ENCODE measurements at places on chromosomes 6 and 20.

DNA sequence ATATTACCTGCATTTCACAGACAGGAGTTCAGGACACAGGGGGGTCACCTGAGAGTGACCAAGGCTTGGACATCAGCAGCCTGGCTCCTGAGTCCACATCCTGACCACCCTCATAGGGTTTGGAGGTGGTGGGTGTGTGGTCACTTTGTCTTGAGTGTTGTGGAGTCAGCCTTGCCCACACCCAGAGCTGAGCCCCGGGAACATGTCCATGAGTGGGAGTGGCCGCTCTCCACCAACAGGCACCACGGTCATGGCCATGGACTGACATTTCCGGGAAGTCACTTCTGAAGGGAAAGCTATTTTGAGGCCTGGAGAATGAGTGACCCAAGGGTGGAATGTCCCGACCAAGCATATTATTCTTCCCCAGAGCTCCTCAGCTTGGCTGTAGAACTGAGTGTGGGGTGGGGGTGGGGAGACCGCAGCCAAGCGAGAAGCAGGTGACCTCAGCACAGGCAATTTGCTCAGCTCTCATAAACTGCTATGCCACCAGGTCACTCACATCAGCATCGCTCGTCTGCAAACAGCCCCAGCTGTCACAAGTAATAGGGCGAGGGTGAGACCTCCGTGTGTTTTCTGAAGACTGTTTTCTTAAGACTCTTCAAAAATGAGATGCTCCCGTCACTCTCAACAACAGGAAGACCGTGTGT, 348.6 kb upstream of the CDH4 start:
- no peak for DNase-seq

DNA sequence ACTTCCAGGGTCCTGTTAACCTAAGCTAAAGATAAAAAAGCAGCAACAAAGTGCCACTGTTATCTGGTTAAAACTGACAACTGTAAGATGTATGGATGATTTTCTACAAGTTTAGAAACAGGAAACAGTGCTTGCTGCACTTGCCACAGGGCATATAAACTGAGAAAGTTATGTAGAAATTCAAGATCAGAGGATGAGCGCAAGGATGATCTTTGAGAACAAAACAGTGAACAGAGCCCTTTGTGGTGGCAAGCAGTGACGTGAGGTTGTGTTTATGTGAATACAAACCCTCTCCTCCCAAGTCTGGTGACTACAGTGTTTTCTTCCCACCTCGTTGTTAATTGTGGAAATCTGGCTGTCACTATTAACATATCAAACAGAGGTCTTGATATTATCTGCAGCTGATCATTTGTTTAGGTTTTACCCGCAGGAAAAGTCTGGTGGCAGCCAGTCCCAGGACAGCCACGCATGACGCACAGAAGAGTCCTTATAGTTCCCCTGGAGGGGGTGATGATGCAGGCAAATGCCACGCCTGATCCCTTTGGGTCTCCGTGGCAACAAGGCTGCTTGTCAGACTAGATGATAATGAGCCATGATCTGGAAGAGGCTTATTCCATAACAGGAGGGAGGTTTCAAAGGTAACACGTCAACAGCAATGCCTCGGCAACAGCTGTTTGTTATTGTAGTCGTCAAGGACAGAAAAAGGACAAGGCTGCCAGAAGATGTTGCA, 43.1 kb upstream of the TNFAIP3 start:
- no peak for DNase-seq

DNA sequence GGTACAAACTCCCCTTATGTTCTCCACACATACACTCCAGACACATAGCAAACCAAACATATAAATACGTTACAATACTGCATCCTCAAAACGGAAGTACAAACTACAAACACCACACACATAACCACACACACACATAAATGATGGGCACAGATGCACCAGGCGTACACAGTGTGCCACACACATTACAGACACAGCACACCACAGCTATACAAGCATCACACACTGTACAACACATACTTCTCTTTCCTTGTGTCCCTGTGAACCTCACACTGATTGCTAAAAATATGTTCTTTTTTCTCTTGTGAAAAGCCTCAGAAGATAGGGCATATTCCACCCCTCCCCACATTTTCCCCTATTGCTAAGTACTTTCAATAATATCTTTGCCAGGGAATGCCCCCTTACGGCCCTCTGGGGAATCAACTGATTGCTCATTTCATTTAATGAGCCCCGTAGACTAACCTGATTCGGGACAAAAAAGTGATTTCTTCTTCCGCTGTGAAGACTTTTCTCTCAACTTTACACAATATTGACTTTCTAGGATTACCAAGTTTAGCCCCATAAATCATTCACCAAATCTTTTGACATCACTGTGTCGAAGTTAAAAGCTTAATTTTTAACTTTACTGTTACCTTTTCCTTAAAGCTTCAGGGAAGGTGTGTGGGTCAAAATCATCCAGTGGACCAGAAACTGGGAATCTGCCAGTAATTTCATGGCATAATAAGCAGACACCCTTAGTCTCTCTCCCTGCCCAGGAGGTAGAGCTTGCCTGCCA, at the start of gene SLC17A1:
SLC17A1 (minus strand) TSS at position 521 of the 775 bp plus-strand sequence. CDS start 1,495 bp downstream, outside the sequence.
- DNase-seq: no peak

GRCh38 chr6:18132346-18132745, 9.9 kb upstream of the NHLRC1 start:
- DNase-seq: no peak

- no peak for DNase-seq
Measured at GRCh38 chr6:6966127-6966526, 141.6 kb upstream of the RREB1 start.

- DNase-seq: no peak
Measured at GRCh38 chr6:25250878-25251277, 28.3 kb upstream of the CARMIL1 start.

GRCh38 chr6:1678201-1678600, 68.5 kb downstream of the FOXC1 start:
- no peak for DNase-seq

- DNase-seq: no peak
Measured at GRCh38 chr6:20840675-20841074, 306.4 kb downstream of the CDKAL1 start.

DNA sequence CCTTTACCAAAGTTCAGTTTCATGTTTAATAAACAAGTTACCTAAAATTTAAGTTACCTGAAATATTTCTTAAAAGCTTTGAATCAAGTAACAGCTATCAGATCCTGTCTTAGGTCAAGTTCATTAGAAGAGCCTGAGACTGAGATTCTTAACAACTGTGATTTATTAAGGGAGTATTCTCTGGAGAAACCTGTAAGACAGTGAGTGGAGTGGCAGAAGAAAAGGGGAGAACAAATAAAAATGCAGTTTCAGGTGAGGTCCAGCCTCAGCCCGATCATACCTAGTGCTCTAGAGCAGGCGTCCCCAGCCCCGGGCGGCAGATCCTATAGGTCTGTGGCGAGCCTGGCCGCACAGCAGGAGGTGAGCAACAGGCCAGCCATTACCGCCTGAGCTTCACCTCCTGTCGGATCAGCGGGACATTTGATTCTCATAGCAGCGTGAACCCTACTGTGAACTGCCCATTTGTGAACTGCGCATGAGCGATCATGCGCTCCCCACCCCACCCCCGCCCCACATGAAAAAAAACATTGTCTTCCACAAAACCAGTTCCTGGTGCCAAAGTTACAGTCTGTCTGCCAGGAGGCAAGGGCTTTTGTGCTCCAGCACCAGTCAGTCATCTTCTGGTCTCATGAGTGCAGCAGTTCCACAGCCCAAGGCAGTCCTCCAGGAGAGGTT, 59.2 kb upstream of the ADGRB3 start:
- DNase-seq: no peak

- DNase-seq: no peak
Measured at GRCh38 chr6:9834233-9834632, 580.6 kb downstream of the TFAP2A start.

DNA sequence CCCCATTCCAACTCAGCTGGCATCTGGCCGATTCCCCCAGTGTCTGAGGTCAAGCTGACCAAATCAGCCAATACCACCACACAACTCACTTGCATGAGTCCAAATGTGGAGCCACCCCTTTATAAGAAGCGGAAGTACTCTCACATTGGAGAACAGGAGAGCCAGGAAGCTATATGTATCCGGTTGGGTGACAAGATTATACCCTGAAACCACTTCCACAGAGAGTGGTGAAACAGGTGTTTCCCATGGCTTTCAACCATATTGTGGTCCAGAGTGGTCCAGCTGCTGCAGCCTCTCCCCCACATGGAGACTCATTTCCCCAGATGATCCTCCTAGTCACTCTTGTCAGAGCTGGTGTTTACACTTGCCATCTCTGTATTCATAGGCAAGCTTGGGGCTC, 24.0 kb upstream of the SERINC1 start:
- DNase-seq: no peak

DNA sequence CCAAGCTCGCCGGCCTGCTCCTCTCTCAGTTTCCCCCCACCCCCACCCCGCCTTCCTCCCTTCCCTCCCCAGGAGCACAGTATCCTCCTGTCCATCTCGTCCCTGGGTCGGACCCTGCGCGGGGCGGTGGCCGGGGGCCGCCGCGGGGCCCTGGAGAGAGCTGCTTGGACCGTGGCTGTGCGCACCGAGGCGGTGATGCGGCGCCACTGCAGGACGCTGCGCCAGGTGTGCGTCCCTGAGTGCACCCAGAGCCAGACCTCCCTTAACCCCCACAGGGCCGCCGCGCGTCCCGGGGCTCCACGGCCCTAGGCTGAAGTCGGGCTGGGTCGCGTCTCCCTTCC, 2.2 kb downstream of the C20orf204 start:
- DNase-seq: no peak

DNA sequence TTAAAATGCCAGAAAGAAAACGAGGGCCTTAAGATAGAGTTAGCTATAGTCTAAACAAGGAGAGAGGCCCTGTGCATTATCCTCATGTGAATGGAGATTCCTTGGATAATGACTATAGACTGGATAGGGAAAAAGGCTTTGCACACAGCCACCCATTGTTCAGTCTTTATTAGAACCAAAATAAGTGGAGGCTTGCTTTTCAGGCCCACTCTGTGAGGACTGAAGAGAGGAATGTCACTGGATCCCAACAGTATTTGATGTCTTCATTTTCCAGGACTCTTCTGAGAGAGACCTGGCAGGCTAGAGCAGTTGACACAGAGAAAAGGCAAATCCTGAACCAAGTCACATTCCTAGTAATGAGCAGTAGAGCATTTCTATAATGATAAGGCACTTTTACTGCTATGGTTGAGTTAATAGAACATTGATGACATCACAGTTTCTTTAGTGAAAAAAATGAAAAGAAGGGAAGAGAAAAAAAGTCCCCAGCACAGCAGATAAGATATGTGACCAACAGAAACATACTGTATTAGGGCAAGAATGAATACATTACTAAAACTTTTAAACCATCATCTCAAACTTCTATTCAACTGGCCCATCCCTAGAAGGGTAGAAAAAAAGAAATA, 315.1 kb downstream of the EPHA7 start:
- DNase-seq: no peak

DNA sequence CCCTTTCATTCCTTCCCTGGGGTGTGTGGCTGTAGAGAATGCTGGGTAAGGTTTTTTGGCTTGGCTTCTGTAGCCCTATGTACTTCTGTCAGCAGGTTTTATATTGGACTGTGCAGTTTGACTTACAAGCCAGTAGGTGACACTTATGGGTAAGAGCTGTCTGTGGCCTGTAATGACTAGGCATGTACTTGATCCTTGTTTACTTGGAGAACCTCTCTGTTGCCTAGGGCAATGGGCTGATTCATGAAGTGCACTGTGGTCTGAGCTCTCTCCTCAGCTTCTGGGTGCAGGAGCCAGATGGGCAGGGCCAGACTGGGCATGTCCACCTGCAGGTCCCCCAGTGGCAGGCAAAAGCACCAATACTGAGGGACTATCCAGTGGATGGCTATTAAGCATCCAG, 544.6 kb downstream of the ADGRB3 start:
- no peak for DNase-seq

- no peak for DNase-seq
Measured at GRCh38 chr20:35005463-35005961, 49.8 kb downstream of the MYH7B start.

- DNase-seq: no peak
Measured at GRCh38 chr6:43869792-43870659, 100.0 kb downstream of the VEGFA start.

GRCh38 chr6:156617376-156617775, 159.8 kb upstream of the ARID1B start:
- no peak for DNase-seq

DNA sequence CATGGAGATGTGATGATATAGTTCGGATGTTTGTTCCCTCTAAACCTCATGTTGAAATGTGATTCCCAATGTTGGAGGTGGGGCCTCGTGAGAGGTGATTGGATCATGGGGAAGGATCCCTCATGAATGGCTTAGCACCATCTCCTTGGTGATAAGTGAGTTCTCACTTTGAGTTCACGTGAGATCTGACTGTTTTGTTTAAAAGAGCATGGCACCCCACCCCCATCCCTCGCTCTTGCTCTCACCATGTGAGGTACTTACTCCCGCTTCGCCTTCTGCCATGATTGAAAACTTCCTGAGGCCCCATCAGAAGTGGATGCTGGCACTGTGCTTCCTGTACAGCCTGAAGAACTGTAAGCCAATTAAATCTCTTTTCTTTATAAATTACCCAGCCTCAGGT, 10.9 kb downstream of the SLC32A1 start:
- no peak for DNase-seq

DNA sequence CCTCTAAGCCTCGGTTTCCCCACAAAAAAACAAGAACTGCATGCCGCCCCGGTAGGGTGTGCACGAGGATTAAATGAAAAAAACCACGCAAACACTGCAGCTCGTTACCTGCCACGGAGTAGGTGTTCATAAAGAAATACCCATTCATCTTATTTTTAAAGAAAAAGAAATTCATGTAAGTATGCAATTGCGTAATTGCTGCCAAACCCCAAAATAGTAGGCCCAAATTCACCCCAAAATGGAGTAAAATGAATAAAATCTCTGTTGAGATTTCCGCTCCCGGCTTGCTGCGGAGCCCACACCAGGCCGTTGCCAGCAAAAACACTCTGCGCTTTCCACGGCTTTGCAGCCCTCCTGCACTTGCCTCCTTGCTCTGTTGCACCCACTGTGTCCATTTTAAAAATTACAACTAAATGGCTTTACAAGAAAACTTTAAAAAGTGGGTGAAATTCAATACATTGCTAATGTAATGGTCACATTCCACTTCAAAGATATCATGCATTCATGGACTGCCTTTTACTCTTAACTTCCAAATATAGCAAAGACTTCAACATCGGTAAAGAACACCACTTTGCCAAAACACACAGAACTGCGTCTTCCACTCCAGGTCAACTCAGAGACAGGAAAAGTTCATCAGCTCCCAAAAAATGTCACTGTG, 125.0 kb downstream of the ZMYND8 start:
- DNase-seq: no peak

DNA sequence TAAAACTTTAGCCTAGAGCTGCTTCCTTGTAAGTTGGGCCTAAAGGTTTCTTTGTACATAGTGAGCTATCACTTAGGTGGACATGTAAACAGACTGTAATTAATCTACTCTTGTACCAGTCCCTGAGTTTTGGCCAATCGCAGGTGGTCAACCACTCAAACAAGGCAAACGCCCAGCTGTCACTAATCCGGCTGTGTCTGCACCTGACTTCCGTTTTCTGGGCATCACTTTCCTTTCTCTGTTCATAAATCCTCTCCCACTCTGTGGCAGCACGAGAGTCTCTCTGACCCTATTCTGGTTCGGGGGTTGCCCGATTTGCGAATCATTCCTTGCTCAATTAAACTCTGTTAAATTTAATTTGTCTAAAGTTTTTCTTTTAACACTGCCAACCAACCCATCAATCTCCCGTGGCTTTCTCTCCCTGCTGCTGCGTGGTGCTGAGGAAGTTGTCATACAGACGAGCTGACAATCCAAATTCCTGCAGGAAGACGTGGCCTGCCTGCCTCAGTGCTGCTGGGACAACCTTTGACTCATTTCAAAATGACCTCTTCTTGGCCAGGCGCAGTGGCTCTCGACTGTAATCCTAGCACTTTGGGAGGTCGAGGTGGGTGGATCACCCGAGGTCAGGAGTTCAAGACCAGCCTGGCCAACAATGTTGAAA, 206.3 kb downstream of the QKI start:
- no peak for DNase-seq
